ENCODE measurements at places on chromosomes 3 and 15. TPM values are rescaled to one million over a fixed set of nuclear protein-coding genes. Genes with fewer than 3 reads are reported as not detected.

The SLC51A gene
- not detected for total RNA-seq

The BSN gene
- total RNA-seq, result 0.17 TPM

DNA sequence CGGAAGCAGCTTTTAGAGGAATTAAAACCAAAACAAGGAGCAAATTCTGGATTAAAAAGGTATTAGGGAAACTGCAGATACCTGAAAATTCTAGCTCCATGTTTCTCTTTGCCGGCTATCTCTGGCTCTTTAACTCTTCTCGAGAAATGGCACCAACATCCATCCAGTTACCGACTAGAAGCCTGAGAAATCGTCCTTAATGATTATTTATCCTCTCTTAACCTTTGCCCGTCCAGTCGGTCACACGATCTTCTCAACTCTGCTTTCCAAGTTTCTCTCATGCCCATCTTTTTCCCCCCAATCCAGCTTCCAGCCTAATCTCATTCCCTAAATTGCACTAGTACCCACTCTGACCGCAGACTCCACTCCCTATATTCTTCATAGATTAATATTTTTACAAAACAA is 596 bp upstream of the SGO1 start:
- no peak for DNase-seq

DNA sequence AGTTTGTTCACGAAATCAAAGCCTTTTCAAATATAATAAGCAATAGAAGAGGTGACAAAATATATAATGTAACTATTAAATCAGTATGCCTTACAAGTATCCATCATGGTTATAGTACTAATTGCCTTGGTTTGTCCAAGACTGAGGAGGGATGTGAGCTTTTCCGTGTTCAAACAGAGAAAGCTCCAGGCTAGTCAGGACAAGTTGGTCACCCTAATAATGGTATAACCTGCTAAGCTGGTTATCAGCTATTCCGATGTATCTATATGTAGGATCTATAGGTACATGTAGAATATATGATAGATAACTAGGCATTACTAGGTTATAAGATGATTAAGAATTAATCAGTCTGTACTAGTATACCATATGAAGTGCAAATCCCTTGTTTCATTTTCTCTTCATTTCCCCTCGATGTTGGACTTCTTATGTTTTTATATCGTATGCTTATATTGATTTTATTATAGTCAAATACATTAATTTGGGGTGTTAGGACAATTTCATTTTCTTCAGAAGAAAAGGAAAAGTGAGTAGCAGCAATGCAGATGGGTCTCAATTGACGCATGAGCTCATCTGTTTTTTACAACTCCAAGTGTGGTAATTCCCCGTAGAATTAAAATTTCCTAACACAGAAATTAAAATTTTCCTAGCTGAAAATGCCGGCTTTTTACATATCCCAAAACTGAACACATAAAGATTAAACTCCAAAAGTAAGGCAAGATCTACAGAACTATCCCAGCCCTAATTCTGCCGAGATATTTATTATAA is 419.1 kb downstream of the TIGIT start:
- no peak for DNase-seq

The DISP2 gene
- not detected for total RNA-seq

The ADGRG7 gene
- total RNA-seq, result not detected

DNA sequence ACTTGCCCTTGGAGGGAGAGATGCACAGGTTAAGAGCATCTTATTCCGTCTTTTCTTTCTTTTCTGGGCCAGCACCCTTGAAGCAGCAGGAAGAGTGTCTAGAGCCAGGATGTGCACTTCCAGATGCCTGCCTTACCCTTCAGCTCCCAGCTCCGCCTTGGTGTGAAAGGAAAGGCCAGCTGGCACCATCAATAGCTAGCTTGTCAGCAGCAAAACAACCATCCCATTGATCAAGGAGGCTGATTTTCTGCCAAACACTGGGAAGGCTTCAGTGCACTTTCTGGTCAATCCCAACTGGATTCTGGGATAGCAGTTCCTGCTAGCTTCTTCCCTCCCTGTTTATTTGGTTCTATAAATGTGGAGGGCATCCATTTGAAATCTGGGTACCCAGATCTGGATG is 110.9 kb upstream of the GALNT15 start:
- no peak for DNase-seq

- DNase-seq, result no peak
Measured at GRCh38 chr3:125231895-125232294, 19.3 kb upstream of the SLC12A8 start.

- DNase-seq, result no peak
Measured at GRCh38 chr3:135991621-135992020, 26.1 kb downstream of the PPP2R3A start.

DNA sequence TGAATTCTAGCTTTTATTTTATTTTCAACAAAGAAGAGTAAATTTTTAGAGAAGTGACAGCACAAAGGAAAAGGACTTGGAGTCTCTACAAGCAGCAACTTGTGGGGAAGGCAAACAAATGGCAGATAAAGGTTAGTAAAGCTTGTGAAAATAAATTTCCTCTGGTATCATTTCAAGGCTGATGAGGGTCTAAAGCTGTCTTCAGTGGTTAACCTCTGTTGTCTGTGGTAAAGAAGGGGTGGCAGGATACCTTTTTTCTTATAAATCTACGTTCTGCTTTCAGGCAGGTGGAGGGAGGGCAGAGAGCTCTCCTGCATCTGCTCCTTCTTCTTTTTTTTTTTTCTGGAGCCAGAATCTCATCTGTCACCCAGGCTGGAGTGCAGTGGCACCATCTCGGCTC is 50.5 kb downstream of the NMD3 start:
- no peak for DNase-seq

The GHSR gene
- not detected for total RNA-seq

DNA sequence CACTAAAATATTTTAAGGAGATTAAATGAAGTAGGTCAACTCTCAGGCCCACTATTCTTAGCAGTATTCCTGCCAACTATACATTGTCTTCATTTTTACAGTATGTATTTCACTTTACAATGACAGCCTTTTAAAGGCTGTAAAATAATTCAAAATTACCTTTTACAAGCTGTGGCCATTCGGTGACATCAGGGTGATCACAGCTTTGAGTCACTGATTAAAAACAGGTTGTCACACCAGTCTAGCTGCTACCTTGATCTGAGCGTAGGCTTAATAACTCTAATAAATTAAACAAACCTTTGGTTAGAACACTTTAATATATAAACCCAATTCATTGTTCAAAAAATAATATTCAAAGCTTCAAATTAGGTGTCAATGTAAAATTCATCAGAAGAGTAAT is 29.9 kb downstream of the UBE3A start:
- no peak for DNase-seq

DNA sequence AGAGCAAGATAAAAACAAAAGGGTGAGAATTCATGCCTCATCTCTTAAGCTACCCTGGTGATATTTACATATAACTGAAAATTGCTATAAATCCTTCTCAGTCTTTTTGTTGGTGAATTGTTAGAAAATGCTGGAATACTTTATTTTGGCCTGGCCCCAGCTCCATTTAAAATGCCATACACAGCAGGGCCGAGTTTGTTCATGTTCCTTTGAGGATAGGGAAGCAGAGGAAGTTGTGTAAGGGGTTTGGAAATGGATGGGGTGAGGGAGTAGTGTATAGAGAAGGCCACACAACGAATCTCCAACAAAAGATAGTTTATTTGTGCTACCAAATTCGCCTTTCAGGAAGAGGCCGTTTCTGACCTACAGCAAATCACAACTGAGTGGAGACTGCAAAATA is 78.6 kb upstream of the ADAMTS9 start:
- no peak for DNase-seq

GRCh38 chr3:179806177-179806576 is 153.3 kb downstream of the USP13 start:
- DNase-seq, result no peak

The FBXO45 gene
- total RNA-seq, result 16.1 TPM
